Stimulated activated CD4-positive, alpha-beta T cell treated with anti-CD3 and anti-CD28 coated beads, Interleukin-15, amount 100 ng/mL, for 1 hour (primary cell): ENCODE measurements at places on chromosomes 2 and 18.

GRCh38 chr2:133847591-133847990 lies 279.3 kb upstream of the NCKAP5 start:
- DNase-seq = no peak

DNA sequence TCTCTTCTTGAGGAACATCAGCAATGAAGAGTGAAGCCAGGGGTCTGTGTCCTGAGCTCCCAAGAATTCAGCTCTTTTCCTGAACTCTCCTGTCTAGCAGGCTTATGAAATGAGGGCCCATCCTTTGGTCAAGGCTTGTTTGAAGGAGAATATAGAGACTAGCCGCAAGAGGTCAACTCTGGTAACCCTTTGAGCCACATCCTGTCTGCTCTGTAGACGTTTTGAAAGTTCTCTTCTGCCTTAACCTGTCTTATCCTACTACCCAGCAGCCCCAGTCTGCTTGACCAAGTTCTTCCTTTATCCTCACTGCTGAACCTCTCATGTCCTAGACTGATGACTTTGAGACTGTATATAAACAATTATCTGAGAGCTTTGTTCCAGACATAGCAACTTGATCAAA lies 5.4 kb downstream of the SEMA4F start:
- DNase-seq = no peak

DNA sequence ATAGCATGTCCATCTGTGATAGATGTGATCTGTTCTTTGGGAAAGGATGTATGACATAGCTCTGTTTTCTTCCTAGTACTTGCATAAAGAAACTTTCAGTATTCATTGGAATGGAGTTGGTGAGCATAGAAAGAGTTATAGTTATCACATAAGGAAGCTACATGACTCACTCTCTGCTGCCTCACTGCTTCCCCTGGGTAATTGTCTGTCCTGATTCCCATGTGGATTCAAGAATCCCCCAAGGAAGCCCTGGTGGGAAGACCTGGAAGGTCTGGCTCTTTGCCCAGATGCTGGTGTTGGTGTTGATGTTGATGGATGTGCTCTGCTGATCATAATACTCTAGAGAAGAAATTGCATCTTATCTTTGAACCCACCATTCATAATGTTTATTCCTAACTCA lies 60.6 kb downstream of the PTPN4 start:
- DNase-seq = no peak

DNA sequence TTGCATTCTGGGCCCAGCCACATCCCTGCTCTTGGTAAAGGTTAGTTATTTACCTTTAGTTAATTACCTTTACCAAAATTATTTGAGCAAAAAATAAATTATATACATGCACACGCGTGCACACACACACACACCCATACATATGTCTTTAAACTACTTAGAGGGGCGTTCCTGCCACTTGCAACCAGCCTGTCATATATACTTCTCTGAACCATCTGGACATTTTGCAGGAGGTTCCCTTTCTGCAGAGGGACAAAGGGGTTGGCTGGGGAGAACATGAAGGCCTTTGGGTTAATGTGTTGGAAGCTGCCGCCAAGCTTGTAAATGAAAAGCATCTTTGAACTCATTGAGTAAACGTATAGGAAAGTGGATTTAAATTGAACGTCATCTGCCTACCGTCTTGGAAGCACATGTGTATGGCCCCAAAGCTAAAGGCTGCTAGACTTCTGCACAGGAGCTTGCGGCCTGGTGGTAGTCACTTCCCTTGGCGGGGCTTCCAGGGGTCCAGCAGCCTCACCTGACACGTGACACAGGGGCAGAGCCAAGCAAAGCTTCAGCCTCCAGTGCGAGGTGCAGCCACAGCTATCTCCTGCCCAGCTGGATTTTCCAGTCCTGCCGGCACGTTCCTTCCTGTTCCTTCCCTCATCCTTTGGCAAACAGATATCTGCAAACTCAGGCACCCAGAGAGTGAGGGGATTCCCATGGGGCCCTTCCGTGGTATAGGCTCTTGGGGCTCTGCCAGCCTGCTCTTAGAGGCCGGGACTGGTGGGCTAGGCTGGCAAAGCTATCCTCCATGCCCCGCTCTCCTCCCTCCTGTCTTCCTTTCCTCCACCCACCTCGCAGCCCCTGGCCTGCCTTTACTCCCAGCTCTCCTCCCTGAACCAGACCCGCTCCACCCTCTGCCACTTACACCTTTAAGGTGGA lies 46.1 kb downstream of the SERTAD2 start:
- no peak for DNase-seq

DNA sequence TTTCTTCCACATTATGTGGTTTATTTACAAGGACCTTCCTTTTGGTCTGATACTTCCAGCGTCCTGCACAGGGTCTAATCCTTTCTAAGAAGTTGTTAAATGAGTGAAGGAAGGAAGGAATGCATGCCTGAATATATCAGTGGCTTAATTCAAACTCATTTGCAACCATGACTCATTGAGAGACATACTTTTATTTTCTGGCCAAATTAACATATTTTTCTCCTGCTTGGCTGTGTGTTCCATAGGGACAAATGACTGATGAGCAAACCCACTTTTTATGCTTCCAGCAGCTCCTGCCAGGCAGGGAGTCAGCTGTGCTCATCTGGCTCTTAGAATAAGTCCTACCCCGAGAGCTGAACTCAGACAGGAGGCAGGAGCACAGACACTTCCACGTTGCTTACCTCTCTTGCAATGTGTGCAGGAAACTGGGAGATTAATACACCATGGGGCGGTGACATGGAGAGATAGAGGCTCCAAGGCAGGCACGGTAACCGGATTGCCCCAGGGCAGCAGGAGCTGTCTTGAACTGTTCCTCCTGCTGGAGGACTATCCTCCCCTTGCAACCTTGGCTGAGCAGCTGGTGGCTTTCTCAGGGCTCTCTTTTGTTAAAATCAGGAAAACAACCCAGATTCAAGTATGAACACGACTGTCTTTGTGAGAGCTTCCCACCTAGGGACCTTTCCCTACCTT lies 667.5 kb upstream of the HS6ST1 start:
- no peak for DNase-seq

DNA sequence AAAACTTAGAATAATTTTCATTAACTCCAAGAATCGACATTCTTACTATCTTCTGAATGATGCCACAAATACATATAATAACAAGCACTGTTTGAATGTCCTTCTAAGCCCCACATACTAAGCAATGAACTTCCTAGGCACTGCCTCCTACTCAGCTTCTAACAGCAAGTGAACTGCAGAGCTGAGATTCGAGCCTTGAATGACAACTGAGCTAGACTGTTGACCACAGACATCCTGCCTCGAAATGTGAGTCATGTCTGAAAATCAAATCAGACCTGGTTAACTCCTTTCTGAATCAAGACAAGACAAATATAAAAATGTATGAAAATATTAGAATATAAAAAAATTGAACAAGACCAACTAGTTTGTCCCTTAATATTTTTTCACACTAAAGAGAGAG lies 108.1 kb downstream of the MYT1L start:
- no peak for DNase-seq

- DNase-seq = no peak
These were observed 64.0 kb upstream of the GALNT5 start for GRCh38 chr2:157193461-157193860.

GRCh38 chr2:127085317-127085681 lies 21.7 kb downstream of the BIN1 start:
- DNase-seq = no peak

DNA sequence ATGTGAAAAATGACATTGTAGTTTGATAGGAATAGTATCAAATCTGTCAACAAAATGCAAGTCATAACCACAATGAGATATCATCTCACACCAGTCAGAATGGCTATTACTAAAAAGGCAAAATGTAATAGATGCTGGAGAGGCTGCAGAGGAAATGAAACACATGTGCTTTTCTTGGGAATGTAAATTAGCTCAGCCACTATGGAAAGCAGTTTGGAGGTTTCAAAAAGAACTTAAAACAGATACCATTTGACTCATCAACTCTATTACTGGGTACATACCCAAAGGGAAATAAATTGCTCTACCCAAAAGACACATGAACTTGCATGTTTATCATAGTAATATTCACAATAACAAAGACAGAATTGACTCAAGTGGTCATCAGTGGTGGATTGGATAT lies 572.6 kb downstream of the TRIB2 start:
- DNase-seq = no peak

DNA sequence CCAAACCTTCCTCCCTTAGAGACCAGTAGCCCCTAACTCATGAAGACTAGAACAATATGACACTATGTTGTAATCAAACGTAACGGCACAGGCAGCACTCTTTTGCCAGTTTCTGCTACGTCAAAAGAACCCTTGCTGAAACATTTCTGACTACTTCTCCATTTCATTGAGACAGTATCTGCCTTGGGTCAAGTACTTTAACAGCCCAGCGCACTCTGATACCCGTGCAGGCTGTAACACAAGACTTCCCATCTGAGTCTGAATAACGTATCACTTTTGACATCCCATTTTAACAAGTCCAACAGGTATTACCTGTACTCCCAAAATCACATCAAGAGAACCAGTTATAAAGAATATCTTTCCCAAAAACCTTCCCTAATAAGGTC lies 38.4 kb downstream of the TBC1D8 start:
- no peak for DNase-seq

DNA sequence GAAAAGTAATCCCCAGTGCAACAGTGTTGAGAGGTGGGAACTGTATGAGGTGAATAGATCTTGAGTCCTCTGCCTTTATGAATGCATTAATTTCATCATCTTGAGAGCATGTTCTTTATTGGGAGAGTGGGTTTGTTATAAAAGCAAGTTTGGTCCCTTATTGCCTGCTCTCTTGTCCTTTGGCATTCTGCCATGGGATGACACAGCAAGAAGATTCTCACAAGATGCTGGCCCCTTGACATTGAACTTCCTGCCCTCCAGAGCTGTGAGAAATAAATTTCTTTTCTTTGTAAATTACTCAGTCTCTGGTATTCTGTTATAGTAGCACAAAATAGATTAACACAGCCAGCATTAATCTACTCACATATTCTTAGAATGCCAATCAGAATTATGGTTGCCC lies 108.6 kb downstream of the EHBP1 start:
- DNase-seq = no peak

DNA sequence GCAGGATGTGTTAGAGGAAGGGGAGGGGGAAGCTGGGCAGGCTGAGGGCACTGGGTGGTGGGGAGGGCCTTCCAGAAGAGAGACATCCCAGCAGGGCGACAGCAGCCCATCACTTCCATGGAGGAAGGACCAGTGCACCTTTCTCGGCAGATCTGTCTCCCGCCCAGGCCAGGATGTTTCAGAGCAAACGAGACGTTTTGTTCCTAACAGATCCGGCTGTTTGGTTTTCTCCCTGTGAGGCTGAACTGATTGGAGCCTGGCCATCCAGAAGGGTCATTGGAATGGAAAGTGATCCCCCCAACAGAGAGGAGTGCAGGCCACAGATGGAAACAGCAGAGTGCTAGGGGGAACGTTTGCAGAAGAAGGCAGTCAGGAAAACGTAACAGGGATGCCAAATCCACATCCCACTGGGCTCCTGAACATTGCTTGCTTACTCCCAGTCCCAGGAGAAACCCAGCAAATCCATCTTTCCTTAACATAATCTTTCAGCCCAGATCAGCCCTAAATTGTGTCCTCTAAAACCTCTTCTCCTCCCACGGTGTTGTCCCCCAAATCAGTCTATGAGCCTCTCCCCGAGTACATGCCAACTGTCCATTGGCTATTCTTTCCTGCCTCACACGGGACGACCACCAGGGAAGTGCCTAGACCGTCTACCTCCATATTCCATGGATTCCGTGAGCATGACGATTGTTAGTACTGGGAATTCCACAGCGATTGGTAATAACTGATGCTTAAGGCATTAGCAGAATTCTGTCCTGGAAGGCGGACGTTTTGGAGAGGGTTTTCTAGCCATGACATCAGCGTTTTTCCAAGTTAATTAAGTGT lies 126.8 kb downstream of the SEPTIN10 start:
- no peak for DNase-seq

GRCh38 chr18:21826196-21826595 lies 85.6 kb downstream of the MIB1 start:
- no peak for DNase-seq
